ENCODE measurements at places on chromosomes 2 and 18.

DNA sequence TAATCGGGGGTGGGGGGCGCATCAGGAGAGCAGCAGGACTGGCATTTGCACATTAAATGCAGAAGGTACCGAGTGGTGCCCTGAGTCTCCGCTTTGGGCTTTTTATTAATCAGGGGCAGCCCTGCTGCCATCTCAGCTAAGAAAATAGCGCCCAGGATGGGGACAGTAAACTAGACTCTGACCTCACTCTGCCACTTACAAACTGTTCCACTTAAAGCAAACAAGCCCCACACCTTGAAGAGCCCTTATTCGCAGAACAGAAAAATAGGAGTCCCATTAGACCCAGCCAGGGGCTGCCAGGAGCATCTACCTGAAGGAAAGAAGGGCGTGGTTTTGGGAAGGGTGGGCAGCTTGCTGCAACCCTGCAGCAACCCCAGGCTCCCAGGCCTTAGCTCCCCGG is 165.3 kb downstream of the TNS1 start:
- peaks cover 77% of the 10 kb centered on the region for H3K36me3 ChIP-seq
- peaks cover 86% of the 10 kb centered on the region for H3K4me1 ChIP-seq
- peak overlapping the region; percentile 87 for H3K27ac ChIP-seq
- H3K4me3 ChIP-seq = no peak overlapping the region
- no peak for DNase-seq

GRCh38 chr2:67169417-67170140 is 227.6 kb upstream of the ETAA1 start:
- no peak overlapping the region for H3K27ac ChIP-seq
- no peak overlapping the region for H3K4me3 ChIP-seq
- DNase-seq = no peak
- H3K36me3 ChIP-seq = no peaks in the 10 kb centered on the region
- peaks cover 5% of the 10 kb centered on the region for H3K27me3 ChIP-seq
- H3K4me1 ChIP-seq = no peaks in the 10 kb centered on the region

DNA sequence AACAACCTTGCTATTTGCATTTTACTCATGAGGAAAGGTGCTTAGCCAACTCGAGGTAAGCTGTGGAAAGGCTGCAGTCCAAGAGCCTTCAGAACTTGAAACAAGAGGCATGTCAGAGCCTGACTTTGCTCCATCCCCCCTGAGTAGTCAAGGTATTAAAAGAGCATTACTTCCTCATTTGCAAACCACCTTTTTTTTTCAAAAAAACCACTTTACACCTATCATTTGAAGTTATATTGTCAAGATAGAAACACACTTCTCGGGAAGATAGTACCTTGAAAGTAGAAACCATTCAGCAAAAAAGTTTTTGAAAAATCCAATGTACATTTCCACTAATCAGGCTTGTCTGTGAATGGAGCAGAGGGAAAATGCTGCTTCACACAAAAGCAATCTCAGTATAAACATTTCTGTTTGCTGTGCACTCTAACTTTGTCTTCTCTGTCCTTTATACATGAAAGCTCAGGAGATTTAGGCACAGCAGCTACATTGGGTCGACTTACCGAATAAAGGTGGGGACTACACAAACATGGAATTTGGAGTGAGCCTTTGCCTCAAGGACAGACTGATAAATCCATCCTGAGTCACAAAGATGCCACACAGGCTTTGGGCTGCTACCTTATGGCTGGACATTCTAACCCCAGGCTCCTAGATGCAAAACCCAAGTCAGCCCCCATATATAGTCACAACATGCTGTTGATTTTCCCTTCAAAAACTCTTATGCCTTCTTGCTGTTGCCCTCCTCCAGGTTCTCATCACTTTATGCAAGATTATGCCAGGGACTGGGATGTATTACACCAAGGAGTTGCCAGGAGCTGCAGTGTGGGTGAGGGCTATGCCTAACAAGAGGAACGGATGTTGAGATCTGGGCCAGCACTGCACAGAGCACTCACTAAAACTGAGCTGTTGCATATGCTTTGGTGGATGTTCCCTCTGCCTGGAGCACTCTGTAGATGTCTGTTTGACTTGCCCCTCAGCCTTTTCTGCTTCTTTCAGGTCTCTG is 41.4 kb upstream of the EML4 start:
- peaks cover 15% of the 10 kb centered on the region for H3K4me1 ChIP-seq
- no peak overlapping the region for H3K27ac ChIP-seq
- no peaks in the 10 kb centered on the region for H3K36me3 ChIP-seq
- H3K4me3 ChIP-seq = no peak overlapping the region
- DNase-seq = no peak

DNA sequence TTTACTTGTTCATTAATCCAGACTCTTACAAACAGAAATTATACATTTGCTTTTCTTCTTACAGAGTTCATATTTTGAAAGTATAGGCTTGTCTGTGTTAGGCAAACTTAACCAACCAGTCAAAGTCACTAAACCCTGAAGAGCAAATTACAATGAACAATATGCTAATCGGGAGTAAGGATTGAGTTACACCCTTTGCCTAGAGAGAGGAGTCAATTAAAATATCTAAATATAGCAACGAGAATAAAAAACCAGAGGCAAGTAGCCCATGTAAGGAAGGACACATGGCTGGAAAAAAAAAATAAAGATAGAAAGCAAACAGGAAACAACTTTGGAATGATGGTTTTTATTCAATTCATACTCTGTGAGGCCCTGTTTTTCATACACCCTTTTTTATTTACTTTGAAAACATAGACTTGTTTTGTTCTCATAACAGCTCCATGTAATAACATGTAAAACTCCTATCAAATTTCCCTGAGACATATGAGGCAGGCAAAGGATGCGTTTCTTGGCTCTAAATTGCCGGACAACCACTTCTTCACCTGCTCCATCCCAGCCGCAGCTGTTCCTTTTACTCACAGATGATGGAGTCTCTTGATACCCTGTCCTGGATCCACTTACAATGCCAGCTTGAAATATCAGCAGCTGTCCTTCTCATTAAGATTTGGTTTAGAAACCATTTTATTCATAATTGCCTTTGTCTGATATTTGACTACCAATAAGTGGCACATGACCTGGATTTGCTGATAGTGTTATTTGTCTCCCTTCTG is 767.7 kb upstream of the GCFC2 start:
- DNase-seq = no peak
- H3K27me3 ChIP-seq = no peaks in the 10 kb centered on the region
- H3K27ac ChIP-seq = no peak overlapping the region
- H3K4me1 ChIP-seq = no peaks in the 10 kb centered on the region

GRCh38 chr18:39886136-39886535 is 2068.9 kb upstream of the PIK3C3 start:
- no peaks in the 10 kb centered on the region for H3K4me1 ChIP-seq
- H3K36me3 ChIP-seq = no peaks in the 10 kb centered on the region
- no peak for DNase-seq
- no peaks in the 10 kb centered on the region for H3K27me3 ChIP-seq

GRCh38 chr2:241110607-241111439 is 8.7 kb upstream of the MTERF4 start:
- H3K36me3 ChIP-seq = peaks cover 10% of the 10 kb centered on the region
- H3K27me3 ChIP-seq = no peaks in the 10 kb centered on the region
- no peaks in the 10 kb centered on the region for H3K4me1 ChIP-seq
- DNase-seq = no peak

DNA sequence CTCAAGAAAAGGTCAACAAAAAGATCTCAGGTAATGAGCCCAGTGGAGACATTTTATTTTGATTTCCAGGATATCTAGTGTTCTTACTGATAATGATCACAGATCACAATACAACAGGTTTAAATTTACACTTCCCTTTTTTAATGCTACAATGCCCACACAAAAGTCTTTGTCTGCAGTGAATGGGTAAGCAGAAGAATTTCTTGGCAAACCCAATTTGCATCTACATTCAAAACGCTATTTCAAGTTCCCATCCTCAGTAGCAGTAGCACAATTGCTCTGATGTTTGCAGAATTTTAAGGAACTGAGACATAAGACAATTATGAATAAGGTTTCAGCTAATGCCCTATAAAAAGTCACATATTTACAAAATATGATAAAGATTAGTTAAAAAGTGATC is 929.4 kb upstream of the PIK3C3 start:
- H3K4me3 ChIP-seq = no peak overlapping the region
- H3K27me3 ChIP-seq = no peaks in the 10 kb centered on the region
- no peak overlapping the region for H3K27ac ChIP-seq
- no peak for DNase-seq
- H3K4me1 ChIP-seq = no peaks in the 10 kb centered on the region

GRCh38 chr2:20919297-20919800 is 96.4 kb upstream of the LDAH start:
- no peaks in the 10 kb centered on the region for H3K36me3 ChIP-seq
- H3K27me3 ChIP-seq = peaks cover 4% of the 10 kb centered on the region
- H3K27ac ChIP-seq = no peak overlapping the region
- no peaks in the 10 kb centered on the region for H3K4me1 ChIP-seq

- H3K27me3 ChIP-seq = no peaks in the 10 kb centered on the region
- H3K4me3 ChIP-seq = no peak overlapping the region
- H3K4me1 ChIP-seq = peaks cover 9% of the 10 kb centered on the region
- peak overlapping the region; percentile 63 for H3K27ac ChIP-seq
- H3K36me3 ChIP-seq = no peaks in the 10 kb centered on the region
Measured at GRCh38 chr2:85680707-85681371, 12.8 kb upstream of the SFTPB start.

DNA sequence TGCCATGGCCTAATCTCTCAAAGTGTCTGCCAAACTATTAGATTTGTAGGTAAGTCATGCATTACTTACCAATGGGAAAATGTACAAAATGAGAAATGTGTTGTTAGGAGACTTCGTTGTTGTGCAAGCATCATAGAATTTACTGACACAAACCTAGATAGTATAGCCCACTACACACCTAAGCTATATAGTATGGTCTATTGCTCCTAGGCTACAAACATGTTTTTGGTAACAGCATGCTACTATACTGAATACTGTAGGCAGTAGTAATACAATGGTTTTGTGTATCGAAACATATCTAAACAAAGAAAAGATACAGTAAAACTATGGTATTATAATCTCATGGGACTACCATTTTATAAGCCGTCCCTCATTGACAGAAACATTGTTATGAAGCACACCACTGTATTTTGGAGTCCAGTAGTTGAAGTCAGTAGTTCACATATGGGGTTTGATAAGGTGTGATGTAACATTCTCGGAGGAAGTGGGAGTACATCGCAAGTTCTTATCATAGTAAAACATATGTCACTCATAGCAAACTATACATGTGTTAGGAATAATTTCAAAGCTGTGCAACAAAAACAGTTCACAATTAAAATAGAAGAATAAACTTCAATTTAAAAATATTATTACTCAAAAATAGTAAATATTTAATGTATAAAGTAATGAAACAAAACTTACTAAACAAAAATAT is 12.0 kb upstream of the GTF2A1L start:
- no peak for DNase-seq
- H3K36me3 ChIP-seq = no peaks in the 10 kb centered on the region
- H3K27me3 ChIP-seq = no peaks in the 10 kb centered on the region
- H3K4me3 ChIP-seq = no peak overlapping the region
- no peak overlapping the region for H3K27ac ChIP-seq

- no peak overlapping the region for H3K4me3 ChIP-seq
- H3K27me3 ChIP-seq = no peaks in the 10 kb centered on the region
- peaks cover 44% of the 10 kb centered on the region for H3K4me1 ChIP-seq
- no peak for DNase-seq
Measured at GRCh38 chr18:13288509-13289133, 70.1 kb downstream of the LDLRAD4 start.

GRCh38 chr2:74168739-74169138 is 9.9 kb downstream of the MOB1A start:
- DNase-seq = no peak
- H3K4me1 ChIP-seq = peaks cover 4% of the 10 kb centered on the region

DNA sequence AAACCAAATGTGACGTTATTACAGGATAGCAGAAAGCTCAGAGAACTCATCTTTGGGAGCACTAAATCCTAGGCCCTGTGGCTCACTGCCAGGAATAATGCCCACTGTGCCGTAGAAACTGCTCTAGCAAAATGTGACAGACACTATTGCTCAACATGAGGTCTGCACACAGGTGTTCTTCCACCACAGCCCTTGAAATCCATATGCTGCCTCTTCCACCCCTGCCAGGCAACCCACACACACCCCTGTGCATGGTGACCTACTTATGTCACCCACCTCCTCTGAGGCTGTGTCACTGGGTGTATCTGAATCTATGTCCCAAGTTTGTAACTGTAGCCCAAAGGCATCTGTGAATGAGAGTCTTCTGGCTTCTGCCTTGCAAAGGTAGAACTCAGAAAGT is 66.1 kb upstream of the MBOAT2 start:
- H3K27ac ChIP-seq = no peak overlapping the region
- H3K27me3 ChIP-seq = no peaks in the 10 kb centered on the region
- no peak for DNase-seq
- H3K4me1 ChIP-seq = no peaks in the 10 kb centered on the region
- no peaks in the 10 kb centered on the region for H3K36me3 ChIP-seq
- H3K4me3 ChIP-seq = no peak overlapping the region

- DNase-seq = no peak
- H3K36me3 ChIP-seq = no peaks in the 10 kb centered on the region
- H3K4me3 ChIP-seq = peak overlapping the region; percentile 97
- H3K27ac ChIP-seq = peak overlapping the region; percentile 61
Measured at GRCh38 chr18:811182-811891, 705 bp downstream of the YES1 start.

DNA sequence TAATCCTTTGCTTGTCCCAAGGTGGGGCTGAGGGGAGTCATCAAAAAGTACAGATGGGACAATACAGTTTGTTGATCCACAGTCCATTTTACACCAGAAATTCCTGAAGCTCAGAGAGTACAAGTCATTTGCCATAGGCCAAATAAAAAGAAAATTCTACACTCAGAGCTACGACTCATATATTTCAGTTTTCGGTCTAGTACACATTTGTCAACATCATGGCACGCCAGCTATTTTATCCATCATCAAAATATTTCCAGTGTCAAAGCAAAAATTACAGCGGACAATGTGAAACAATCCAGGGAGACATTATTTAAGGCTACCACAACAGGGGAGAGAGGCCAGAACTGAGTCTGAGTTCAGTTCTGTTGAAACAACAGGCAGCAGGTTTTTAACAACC is 587.5 kb upstream of the DSEL start:
- no peak overlapping the region for H3K27ac ChIP-seq
- no peak for DNase-seq
- no peaks in the 10 kb centered on the region for H3K36me3 ChIP-seq

DNA sequence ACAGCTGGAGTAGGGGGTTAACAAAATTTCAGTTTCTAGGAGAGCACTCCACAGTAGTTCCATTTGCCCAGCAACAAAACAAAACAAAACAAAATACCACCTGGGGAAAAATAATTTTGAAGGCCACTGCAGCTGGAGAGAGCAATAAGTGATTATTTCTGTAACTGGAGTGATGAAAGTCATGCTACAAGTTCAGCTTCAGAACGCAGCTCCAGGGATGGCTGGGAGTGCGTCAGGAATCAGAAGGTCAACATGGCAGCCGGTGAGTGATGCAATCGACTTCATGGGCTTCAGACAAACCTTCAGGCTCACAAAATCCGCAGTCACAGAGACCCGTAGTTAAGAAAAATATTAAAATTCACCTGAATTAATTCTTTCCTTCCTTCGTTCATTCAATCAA is 41.0 kb downstream of the ABHD3 start:
- H3K4me3 ChIP-seq = no peak overlapping the region
- no peaks in the 10 kb centered on the region for H3K27me3 ChIP-seq
- H3K27ac ChIP-seq = no peak overlapping the region
- H3K36me3 ChIP-seq = no peaks in the 10 kb centered on the region
- H3K4me1 ChIP-seq = no peaks in the 10 kb centered on the region
- DNase-seq = no peak

Measured in heart right ventricle (tissue), 16 donors.